AG09309 (cell line): ENCODE measurements at places on chromosomes 16 and 17.

DNA sequence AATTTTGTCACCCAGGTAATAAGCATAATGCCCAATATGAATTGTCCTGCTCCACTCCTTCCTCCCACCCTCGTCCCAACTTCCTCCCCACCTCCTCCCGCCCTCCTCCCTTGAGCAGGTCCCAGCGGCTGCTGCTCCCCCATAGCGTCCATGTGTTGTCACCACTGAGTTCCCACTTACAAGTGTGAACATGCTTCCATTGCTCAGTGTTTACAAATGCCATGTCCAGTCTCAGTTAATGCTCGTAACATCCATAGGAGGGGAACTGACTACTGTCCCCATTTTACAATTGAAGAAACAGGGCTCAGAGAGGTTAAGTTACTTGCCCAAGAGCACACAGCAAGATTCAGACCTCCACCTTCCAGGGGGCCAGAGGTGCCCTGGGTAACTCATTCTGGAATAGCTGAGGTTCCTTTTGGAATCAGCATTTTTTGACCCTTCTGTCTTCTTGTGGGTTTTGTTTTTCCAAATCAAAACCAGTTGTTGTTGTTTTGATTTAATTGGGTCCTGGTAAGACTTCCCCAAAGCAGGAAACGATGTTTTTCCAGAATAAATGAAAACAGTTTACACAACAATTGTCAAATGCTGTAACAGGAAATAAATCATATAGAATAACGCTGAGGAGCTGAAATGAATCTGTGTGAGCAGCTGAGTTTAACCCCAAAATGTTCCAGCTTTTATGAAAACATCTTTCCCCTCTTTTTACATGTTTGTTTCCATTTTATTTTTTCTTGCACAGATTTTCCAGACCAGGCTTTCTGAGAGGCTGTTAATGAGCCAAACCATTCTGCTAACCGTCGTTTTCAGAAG lies 73.9 kb downstream of the ZDHHC7 start:
- DNase-seq: no peak

- no peak for DNase-seq
These were observed 112.7 kb downstream of the BRIP1 start for GRCh38 chr17:61750656-61751055.

GRCh38 chr17:81508639-81509206 lies 3.9 kb downstream of the ACTG1 start:
- DNase-seq: no peak

DNA sequence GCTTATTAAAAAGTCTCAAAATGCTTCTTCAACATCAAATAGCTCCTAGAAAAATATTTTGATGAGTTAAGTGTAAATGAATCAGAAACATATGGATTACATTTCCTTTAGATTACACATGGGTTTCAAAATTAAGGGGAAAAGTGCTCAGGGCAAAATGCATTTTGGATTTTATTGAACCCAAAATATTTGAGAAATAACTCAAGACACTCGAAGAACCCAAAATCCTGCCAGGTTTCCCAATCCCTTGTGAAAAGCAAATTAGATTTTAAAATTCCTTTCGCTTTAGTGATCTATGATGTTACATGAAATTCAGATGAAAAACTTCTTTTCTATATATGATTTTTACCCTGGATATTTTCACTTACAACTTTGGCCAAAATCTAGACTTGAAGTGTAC lies 847.4 kb upstream of the SOX9 start:
- DNase-seq: peak; percentile 23

DNA sequence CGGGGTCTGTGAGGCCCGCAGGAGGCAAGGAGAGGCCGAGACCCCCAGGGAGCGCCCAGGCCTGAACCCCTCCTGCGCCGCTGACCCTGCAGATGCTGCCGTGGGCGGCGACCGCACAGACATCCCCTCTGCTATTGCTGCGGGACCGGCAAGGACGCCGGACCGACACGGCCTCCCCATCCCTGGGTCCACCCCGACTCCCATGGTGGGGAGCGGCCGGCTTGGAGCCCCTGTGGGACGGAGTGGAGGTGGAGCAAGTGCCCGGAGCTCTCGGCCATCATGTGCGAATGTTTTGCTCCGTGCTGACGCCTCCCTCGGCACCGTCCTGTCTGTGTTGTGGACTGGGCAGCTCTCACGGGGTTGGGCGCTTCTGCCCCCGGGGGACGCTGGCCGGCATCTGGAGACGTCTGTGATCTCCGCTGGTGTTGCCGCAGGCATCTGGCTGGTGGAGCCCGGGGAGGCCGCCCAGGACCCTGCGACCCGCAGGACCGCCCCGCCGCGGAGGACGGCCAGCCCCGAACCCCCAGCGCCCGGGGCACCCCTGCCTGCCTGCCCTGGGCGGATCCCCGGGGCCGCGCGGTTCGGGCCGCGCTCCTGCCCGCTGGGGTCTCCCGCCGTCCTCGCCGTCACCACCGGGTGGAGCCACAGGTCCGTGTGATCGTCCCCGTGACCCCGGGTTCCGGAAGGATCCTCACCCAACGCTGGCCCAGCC lies 12.8 kb upstream of the GNG13 start:
- no peak for DNase-seq

GRCh38 chr17:28381141-28381825 lies 9.8 kb downstream of the SARM1 start:
- DNase-seq: no peak

- no peak for DNase-seq
These were observed 25.9 kb upstream of the CACNG4 start for GRCh38 chr17:66938656-66939055.

GRCh38 chr17:12328204-12328603 lies 307.5 kb downstream of the MAP2K4 start:
- no peak for DNase-seq

- no peak for DNase-seq
These were observed 34.2 kb downstream of the TTC19 start for GRCh38 chr17:16033729-16034349.

- DNase-seq: peak; percentile 77
These were observed 18.6 kb upstream of the HAPSTR1 start for GRCh38 chr16:9072806-9073341.

GRCh38 chr17:46151762-46152161 lies 41.5 kb downstream of the KANSL1 start:
- DNase-seq: no peak

- no peak for DNase-seq
These were observed 495.0 kb upstream of the HSBP1 start for GRCh38 chr16:83312718-83313245.

- no peak for DNase-seq
These were observed 3.5 kb upstream of the CAMKK1 start for GRCh38 chr17:3896108-3896967.

GRCh38 chr17:2075336-2076086 lies 20.6 kb downstream of the HIC1 start:
- no peak for DNase-seq

- DNase-seq: no peak
These were observed 8.1 kb downstream of the ZC3H7A start for GRCh38 chr16:11788914-11789313.

DNA sequence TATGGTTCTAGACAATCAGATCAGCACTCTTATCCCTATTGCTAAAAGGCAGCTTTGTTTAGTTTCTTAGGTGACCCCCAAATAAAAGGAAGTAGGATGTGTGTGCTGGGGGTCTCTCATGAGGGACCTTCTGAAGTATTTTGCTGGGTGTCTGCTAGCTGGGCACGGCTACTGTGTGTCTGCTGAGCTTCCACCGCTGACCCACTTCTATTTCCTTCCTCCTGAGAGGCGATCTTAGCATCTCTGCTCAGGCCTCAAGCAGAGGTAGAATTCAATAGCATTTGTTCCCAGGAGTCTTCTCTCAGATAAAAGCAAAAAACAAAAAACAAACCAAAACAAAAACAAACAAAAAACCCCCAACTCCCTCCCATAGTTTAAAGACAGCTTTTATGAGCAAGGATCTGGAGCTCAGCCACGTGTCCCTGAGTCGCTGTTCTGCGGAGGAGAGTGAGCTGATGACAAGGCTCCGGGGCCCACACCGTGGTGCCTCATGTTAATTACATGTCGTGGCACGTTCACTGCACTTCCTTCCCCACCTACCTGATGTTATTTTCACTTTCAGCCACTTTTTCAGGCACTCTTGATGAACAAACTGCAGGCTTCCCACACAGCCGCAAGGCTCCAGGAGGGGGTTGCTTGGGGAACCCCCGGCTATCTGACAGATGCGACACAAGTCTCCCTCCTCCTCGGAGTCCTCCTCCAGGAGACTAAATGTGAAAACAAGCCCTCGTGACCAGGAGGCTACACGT lies 83.5 kb downstream of the MARCHF10 start:
- DNase-seq: no peak

GRCh38 chr16:87569601-87570571 lies 32.4 kb upstream of the JPH3 start:
- no peak for DNase-seq

DNA sequence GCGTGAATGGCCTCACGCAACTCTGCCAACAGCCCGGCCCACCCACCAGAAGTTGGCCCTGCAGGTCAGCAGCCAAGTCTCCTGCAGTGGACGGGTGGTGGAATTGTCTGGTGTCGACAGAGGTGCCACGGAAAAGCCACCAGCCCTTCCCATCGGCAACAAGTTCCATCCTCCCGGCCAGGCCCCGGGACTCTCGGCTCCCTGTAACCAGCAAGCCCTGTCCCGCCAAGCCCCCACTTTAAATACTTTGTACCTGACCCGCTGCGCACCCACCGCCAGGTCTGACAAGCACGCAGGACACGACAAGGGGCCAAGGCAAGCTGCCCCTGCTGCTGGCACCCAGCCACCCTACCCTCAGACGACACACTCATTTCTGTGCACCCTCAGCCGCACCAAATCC lies 100.8 kb downstream of the RBFOX3 start:
- DNase-seq: no peak

DNA sequence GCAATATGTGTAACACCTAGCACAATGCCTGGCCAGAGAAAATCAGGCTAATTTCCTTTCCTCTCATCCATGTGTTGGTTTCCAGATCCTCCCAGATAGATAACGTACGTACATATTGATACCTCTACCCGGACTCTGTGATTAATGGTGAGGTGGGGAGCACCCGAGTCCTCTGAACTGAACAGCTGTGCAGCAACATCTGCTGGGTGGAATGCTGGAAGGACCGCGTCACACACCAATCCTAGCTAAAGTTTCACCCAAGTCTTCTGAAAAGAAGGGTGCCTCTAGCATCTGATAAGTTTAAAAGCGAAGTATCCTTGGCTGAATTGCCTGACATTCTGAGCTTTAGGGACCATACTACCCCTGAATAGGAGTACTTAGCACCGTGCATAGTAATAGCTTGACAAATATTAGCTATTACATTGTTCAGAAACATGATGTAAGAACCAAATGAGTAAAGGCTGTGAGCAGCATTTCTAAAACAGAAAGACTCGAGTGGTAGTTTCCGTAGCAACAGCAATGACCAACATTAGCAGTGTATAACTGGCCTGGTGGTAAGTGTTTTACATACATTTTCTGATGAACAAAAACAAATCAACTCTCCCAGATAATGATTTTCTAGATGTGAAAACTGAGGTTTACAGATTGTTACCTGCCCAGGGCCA lies 91.4 kb downstream of the SYCE1L start:
- no peak for DNase-seq

DNA sequence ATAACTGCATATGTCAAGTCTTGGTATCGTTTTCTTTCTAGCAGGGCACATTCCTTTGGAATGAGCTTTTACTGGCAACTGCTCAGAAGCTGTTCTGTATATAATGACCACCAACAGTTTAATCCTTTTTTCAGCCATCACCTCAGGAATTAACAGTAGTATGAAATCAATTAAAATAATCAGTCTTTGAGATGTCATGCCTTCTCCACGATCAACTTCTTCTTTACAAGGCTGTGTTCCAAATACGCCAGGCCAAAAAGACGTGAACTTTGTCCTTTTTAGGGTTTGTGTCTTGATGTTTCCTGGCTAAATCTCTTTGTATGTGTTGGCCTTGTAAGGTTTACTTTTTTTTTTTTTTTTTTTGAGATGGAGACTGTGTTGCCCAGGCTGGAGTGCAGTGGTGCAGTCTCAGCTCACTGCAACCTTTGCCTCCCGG lies 54.9 kb downstream of the ABCC1 start:
- no peak for DNase-seq

DNA sequence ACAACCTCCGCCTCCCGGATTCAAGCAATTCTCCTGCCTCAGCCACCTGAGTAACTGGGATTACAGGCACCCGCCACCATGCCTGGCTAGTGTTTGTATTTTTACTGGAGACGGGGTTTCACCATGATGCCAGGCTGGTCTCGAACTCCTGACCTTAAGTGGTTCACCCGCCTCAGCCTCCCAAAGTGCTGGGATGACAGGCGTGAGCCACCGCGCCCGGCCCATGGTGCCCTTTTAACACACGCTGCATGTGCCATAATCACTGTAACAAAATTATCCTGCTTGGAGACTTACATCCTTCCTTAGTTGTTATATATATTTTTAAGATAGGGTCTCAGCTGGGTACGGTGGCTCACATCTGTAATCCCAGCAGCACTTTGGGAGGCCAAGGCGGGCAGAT lies 5.4 kb downstream of the CD7 start:
- no peak for DNase-seq

GRCh38 chr17:81688616-81689015 lies 4.8 kb downstream of the HGS start:
- DNase-seq: no peak

DNA sequence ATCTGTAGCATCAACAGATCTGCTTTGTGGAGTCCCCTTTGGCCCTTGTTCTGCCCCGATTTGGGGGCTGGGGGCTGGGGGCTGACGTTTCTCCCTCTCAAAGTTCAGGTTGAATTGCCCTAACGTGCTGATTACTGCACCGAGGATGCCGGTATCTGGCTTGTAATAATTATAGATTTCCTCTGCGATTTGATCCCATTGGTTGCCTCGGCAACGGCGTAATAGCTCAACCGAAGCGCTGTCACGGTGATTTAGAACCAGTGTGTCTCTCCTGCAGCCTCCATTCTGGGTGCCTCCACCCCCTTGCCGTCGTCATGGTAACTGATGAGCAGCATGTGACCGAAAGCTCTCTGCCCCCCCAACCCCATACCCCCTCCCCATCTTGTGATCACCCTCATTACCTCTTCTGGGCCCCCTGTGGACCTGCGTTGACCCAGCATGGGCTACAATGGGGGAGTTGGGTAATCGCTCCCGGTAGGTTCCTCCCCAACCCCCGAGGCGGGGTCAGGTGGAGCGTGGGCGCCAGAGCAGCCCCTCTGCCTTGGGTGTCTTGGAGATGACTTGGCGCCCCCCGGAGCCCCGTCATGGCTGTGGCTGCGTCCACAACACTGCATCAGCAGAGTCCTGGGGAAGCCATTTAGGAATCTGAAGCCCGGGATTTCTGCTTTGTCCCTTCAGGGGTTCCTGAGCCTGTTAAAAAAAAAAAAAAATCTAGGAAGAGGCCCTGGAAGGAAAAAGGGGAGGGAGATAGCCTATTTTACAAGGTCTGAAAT lies 38.4 kb downstream of the ABAT start:
- no peak for DNase-seq
